Naive thymus-derived CD8-positive, alpha-beta T cell (primary cell): ENCODE measurements at places on chromosomes 2 and 18.

DNA sequence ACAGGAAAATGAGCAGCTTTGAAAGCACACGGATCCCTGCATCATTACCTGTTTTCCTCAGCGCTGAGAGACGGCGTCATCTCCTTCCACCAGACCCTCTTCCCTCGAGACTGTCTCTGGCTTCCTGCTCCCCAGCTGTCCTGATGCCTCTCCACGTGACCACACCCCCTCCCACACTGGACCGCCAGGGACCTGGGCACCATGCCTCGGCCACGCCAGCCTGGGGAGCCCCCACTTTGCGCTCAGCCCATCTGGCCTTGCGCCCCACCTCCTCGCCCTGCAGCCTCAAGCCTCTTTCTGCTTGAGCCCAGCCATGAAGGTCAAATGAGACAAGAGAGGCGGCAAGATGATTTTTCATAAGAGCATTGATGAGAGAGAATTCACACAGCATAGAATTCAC is 66.0 kb upstream of the ACKR3 start:
- H3K27ac ChIP-seq: no peak overlapping the region
- H3K4me3 ChIP-seq: no peak overlapping the region
- peaks cover 21% of the 10 kb centered on the region for H3K27me3 ChIP-seq
- no peaks in the 10 kb centered on the region for H3K36me3 ChIP-seq
- peaks cover 7% of the 10 kb centered on the region for H3K4me1 ChIP-seq
- no peak for DNase-seq

DNA sequence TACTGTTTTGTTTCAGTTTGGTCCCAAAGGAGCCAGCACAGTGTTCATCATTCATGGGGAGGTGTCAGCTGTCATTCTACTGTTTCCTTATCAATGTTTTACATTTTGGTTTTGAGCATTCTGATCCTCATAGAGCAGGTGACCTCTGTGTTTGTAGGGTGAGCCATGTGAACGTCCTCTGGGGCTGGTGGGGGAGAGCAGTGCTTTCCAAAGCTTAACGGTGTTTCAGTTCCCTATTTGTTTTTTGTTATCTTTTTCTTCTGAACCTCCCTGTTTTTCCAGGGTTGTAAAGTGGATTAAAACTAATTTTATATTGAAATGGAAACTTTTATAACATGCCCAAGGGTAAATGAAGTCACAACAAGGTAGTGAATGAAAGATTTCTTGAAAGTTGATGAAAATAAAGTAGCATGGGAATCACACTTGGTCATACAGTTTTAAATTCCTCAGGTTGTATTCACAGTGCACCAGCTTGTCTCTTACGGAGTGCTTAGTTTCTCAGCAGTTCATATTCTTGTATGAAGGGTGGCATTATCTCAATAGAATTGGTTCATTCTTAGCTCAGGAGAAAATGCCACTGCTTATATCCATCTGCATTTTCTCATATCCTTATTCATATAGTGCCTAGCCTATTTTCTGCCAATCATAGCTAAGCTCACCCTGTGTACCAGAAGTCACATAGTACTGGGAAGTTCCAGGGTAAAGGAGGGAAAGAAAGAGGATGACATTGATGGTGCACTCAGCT is 54.5 kb downstream of the MAP4K4 start:
- no peak for DNase-seq
- H3K27ac ChIP-seq: no peak overlapping the region
- H3K27me3 ChIP-seq: no peaks in the 10 kb centered on the region
- H3K36me3 ChIP-seq: no peaks in the 10 kb centered on the region
- H3K4me1 ChIP-seq: peaks cover 79% of the 10 kb centered on the region

DNA sequence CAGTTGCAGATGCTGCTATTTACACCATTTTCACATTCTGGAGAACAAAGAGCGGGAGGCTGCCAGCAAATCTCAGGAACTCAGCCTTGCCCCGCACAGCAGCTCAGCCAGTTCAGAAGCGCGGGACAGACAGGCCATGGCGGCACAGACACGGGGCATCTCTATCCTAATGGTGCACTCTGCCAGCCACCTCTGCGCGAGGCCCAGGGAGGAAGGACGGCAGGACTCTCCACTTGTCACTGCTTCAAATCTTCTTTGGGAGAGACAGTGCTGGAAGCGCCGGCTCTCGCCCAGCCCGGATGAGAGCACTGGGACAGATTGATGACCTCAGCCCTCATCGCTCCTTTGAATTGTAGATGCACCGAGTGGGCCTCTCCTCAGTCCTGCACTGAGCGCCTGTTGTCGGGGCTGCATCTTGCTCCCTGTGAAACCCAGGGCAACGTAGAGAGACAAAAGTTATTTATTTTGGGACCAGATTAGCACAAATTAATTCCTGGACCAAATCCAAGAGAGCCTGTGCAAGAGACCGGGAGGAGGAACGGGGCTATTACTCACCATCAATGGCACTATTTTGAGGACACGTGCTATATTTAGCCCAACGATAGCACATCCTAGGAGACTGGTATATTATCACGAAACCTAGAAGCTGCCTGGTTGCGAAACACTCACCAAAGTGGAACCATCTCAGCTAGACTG is 211.4 kb upstream of the SMIM21 start:
- H3K27me3 ChIP-seq: peaks cover 11% of the 10 kb centered on the region
- no peak for DNase-seq
- H3K4me3 ChIP-seq: no peak overlapping the region
- H3K27ac ChIP-seq: no peak overlapping the region
- no peaks in the 10 kb centered on the region for H3K36me3 ChIP-seq

DNA sequence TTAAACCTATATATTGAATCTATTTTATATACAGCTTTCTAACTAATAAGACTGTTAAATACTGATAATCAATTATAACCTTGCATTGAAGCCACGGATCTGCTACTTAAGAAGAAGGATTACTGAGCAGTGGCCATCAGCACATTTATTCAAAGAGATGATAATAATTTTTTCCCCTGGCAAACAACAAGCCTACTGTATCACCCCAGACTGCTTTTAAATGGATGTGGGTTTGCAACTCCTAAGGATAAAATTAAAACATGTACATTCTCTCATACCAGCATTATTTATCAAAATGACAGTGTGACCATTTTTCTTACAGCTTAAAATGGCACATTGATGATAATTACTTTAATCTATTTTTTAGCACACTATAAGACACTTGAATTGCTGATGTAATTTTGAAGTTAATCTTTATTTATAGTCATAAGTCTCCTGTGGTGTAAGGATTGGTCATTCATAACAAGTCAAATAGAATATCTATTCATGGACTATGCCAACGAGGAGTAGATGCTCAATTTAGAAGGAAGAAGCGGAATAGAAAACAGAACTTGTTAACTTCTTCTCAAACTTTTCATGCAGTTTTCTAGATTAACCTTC is 517.7 kb downstream of the METTL4 start:
- H3K4me1 ChIP-seq: no peaks in the 10 kb centered on the region
- no peaks in the 10 kb centered on the region for H3K36me3 ChIP-seq
- H3K27ac ChIP-seq: no peak overlapping the region
- no peaks in the 10 kb centered on the region for H3K27me3 ChIP-seq

GRCh38 chr2:86258106-86258505 is 58.8 kb downstream of the MRPL35 start:
- no peaks in the 10 kb centered on the region for H3K4me1 ChIP-seq
- no peaks in the 10 kb centered on the region for H3K36me3 ChIP-seq
- H3K27me3 ChIP-seq: peaks cover 4% of the 10 kb centered on the region
- DNase-seq: no peak
- no peak overlapping the region for H3K4me3 ChIP-seq

- no peaks in the 10 kb centered on the region for H3K36me3 ChIP-seq
- no peaks in the 10 kb centered on the region for H3K4me1 ChIP-seq
- no peak overlapping the region for H3K4me3 ChIP-seq
- DNase-seq: no peak
- H3K27me3 ChIP-seq: peaks cover 10% of the 10 kb centered on the region
Observed at GRCh38 chr2:180709392-180710145, 270.8 kb upstream of the UBE2E3 start.

DNA sequence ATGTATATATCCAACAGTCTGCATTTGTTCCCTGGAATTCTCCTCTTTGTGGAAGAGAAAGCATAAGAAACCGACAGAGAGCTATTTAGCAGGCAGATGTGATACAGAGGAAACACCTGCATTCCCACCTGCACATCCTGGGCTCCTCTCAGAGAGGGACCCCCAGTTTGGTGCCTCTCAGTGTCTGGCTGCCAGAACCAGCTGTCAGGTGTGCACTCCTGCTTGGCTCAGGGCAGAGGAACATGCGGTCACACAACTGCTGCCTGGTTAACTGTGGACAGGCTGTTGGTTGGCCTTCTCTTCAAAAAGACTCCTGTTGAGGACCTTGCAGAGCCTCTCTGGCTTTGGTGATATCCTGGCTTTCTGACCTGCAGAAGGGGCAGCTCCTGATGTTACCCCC is 54.6 kb downstream of the ITGB6 start:
- H3K4me3 ChIP-seq: no peak overlapping the region
- no peak overlapping the region for H3K27ac ChIP-seq
- no peak for DNase-seq
- H3K4me1 ChIP-seq: peaks cover 2% of the 10 kb centered on the region

GRCh38 chr2:149577269-149577668 is 10.3 kb downstream of the MMADHC start:
- peaks cover 23% of the 10 kb centered on the region for H3K36me3 ChIP-seq
- no peak overlapping the region for H3K27ac ChIP-seq
- no peaks in the 10 kb centered on the region for H3K27me3 ChIP-seq
- no peak for DNase-seq

DNA sequence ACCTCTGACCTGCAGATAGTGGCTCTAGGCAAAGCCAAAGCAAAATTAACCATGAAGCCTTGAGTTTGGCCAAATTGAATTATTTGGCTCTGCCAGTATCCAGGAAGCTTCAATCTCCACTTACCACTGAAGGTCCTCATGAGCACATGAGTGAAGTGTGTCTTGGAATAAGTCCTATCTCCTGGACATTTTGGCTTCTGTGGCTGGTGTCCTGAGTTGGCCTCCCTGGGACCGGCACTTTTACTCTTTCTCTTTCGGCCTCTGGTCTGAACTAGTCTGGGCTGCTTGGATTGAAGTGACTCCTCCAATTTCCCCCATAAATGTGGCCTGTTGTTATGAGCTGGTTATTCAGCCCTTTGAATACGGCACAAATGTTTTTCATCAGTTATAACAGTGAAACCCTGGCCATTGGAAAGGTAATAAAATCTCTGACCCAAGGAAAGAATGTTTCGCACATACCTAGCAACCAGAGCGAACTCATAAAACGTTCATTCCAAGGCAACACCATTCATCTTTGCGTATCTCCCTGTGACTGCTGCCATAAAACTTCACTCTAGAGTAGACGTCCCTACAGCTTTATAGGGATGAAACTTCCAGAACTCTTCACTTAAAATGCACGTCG is 216.4 kb downstream of the LPIN1 start:
- no peak overlapping the region for H3K27ac ChIP-seq
- no peaks in the 10 kb centered on the region for H3K27me3 ChIP-seq
- H3K4me3 ChIP-seq: no peak overlapping the region
- DNase-seq: no peak
- H3K4me1 ChIP-seq: peaks cover 6% of the 10 kb centered on the region
- no peaks in the 10 kb centered on the region for H3K36me3 ChIP-seq

- no peak overlapping the region for H3K27ac ChIP-seq
- DNase-seq: no peak
- no peaks in the 10 kb centered on the region for H3K4me1 ChIP-seq
- H3K27me3 ChIP-seq: no peaks in the 10 kb centered on the region
Observed at GRCh38 chr2:111930875-111931274, 32.5 kb downstream of the MERTK start.

GRCh38 chr2:67048314-67048713 is 348.8 kb upstream of the ETAA1 start:
- DNase-seq: no peak
- no peaks in the 10 kb centered on the region for H3K36me3 ChIP-seq
- H3K4me1 ChIP-seq: no peaks in the 10 kb centered on the region
- H3K27me3 ChIP-seq: no peaks in the 10 kb centered on the region
- no peak overlapping the region for H3K27ac ChIP-seq
- H3K4me3 ChIP-seq: no peak overlapping the region

DNA sequence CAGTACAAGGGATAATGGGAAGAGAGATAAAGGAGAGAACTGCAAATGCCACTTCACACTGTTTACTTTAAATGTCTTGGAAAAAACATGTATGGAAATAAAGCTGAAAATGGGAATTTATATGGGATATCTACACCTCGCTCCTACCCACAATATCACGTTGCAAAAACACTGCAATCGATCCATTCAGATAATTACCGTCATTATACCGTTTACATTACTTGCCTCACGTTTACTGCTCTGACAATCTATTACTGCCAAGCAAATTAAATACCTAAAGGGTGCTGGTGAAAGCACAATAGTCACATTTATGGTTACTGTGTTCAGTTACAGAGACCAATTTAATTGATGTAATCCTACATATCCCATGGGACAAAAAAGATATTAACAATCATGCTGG is 214.7 kb upstream of the LYPD1 start:
- H3K27ac ChIP-seq: no peak overlapping the region
- H3K36me3 ChIP-seq: no peaks in the 10 kb centered on the region
- H3K27me3 ChIP-seq: no peaks in the 10 kb centered on the region
- no peak for DNase-seq

- DNase-seq: no peak
- peaks cover 3% of the 10 kb centered on the region for H3K4me1 ChIP-seq
- H3K27me3 ChIP-seq: no peaks in the 10 kb centered on the region
Observed at GRCh38 chr18:74905247-74905646, 303.7 kb downstream of the PTGR3 start.

DNA sequence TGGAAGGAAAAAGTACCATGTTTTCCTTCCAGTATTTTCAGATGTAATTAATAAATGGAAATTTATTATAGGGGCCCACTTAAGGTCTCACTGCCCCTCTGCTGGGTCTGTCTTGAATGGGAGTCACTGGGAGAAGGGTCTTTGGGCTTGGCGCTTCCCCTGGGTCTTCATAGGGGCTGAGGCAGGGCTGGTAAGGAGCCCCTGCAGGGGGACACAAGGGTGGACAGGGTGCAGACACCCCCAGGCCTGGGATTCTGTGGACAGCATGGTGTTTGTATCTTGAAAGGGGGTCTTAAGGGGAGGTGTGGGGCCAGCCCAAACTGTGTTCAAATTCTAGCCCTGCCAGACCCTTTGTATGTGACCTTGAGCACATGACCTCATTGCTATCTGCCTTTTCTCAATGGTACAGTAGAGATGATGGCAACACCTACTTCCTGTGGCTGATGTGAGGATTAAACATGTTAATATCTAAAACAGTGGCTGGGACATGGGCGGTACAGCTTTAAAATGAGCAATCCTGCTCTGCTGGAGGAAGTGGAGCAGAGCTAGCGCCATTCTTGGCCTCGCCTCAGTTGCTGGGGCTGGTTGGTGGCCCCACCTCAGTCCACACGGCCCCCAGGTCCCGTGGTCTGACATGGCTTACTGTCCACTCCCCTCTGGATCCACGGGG is 71.6 kb downstream of the GNAL start:
- no peaks in the 10 kb centered on the region for H3K36me3 ChIP-seq
- no peak overlapping the region for H3K27ac ChIP-seq
- no peak overlapping the region for H3K4me3 ChIP-seq

GRCh38 chr2:186460465-186460864 is 25.6 kb upstream of the ZC3H15 start:
- H3K4me3 ChIP-seq: no peak overlapping the region
- peaks cover 6% of the 10 kb centered on the region for H3K36me3 ChIP-seq
- no peaks in the 10 kb centered on the region for H3K27me3 ChIP-seq
- no peak for DNase-seq
